ENCODE measurements at places on chromosomes 12 and 14. TPM values are rescaled to one million over a fixed set of nuclear protein-coding genes. Genes with fewer than 3 reads are reported as not detected.

The FOXJ2 gene
- 8.0 TPM for total RNA-seq

The FAM186B gene
- total RNA-seq: 0.99 TPM

The MGST1 gene
- total RNA-seq: 123 TPM

The PLCZ1 gene
- total RNA-seq: not detected

The CAPZA3 gene
- total RNA-seq: not detected

The GNG2 gene
- 19.5 TPM for total RNA-seq

The KRT73 gene
- total RNA-seq: not detected

The XRCC3 gene
- total RNA-seq: 13.1 TPM

The CLEC4D gene
- not detected for total RNA-seq

The IRAK3 gene
- total RNA-seq: 10.8 TPM

The CMTM5 gene
- total RNA-seq: 0.44 TPM

The GPRC5A gene
- total RNA-seq: 3.1 TPM

The MYH6 gene
- total RNA-seq: not detected

The GPR68 gene
- total RNA-seq: 23.2 TPM

The NGB gene
- not detected for total RNA-seq

The RNASE13 gene
- not detected for total RNA-seq

The NANOG gene
- under 0.01 TPM for total RNA-seq

The LUM gene
- total RNA-seq: 202 TPM

The ERH gene
- 161 TPM for total RNA-seq

The TRMT5 gene
- 21.8 TPM for total RNA-seq

The ACOT6 gene
- not detected for total RNA-seq

The LRTM2 gene
- not detected for total RNA-seq

The KCNC2 gene
- total RNA-seq: not detected

The CACNA1C gene
- 28.1 TPM for total RNA-seq

The CDCA3 gene
- 3.3 TPM for total RNA-seq

The MDP1 gene
- total RNA-seq: 25.5 TPM

The GUCY2C gene
- total RNA-seq: not detected

The BMP4 gene
- total RNA-seq: 14.8 TPM

The ACOT2 gene
- total RNA-seq: 36.5 TPM

The KLRC1 gene
- 0.15 TPM for total RNA-seq

The KRT75 gene
- total RNA-seq: not detected

The CPSF2 gene
- total RNA-seq: 64.0 TPM

The TROAP gene
- 11.9 TPM for total RNA-seq

The MANSC4 gene
- not detected for total RNA-seq

The PIK3C2G gene
- not detected for total RNA-seq

The AKAP5 gene
- 0.29 TPM for total RNA-seq

The LACRT gene
- not detected for total RNA-seq

The RGS6 gene
- total RNA-seq: not detected

The ENDOU gene
- 0.29 TPM for total RNA-seq

The TMEM229B gene
- total RNA-seq: 2.0 TPM

The SIRT4 gene
- total RNA-seq: 1.9 TPM

The ACSM4 gene
- not detected for total RNA-seq

The TMEM253 gene
- total RNA-seq: 0.33 TPM
